ENCODE measurements at places on chromosomes 1 and 21.

DNA sequence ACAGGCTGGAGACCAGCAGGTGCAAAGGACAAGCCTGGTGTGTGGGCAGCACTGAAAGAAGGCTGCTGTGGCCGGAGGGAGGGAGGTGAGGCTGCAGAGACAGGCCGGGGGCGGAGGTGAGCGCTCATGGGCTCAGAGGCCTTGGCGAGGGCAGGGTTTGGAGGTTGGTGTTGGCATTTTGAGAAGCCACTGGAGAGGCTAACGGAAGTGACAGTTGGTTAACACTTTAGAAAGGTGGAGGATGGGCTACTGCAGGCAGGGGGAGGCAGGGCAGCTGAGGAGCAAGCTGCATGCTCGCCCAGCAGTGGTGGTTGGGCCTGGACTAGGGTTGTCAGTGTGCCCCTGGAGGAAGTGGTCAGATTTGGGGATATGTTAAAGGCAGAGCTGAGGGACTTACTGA, 37.5 kb downstream of the QSOX1 start:
- DNase-seq: no peak

DNA sequence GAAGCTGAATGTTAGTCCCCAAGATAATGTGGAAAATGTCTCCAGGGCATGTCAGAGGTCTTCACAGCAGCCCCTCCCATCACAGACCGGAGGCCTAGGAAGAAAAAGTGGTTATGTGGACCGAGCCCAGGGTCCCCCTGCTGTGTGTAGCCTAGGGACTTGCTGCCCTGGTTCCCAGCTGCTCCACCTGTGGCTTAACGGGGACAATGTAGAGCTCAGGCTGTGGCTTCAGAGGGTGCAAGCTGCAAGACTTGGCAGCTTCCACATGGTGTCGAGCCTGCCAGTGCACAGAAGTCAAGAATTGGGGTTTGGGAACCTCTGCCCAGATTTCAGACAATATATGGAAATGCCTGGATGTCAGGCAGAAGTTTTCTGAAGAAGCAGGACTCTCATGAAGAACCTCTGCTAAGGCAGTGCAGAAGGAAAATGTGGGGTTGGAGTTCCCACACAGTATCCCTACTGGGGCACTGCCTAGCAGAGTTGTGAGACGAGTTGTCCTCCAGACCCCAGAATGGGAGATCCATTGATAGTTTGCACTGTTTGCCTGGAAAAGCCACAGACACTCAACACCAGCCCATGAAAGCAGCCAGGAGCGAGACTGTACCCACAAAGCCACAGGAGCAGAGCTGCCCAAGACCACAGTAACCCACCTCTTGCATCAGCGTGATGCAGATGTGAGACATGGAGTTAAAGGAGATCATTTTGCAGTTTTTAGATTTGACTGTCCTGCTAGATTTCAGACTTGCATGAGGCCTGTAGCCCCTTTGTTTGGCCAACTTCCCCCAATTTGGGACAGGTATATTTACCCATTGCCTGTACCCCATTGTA, 204.9 kb downstream of the MRPL39 start:
- DNase-seq: no peak

DNA sequence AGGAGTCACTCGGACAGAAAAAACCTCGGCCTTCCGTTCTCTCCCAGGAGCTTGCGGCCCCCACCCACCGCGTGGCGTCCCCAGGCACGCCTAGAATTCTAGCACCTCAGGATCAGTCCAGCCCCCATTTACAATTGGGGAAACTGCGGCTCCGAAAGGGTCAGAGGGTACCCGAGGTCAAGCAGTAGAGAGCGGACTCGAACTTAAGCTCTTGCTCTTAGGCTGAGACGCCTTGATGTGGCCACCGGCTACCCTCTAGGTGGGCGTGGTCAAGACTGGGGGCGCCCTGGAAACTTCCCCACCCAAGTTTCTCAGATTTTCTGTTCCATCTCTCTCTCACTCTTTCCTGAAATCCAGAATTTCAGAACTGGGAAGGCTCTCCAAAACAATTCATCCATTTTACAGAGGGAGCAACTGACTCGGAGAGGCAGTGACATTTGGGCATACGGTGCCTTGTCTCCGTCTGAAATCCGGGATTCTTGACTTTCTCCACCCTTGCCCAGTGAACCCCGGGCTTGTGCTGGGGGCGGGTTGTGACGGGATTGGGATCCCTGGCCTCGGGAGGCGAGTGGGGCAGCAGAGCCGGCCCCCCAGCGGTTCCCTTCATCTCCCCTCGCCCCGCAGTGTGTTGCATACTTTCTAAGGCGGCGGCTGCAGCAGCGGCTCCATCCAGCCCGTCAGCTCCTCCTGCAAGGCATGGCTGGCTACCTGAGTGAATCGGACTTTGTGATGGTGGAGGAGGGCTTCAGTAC, 777 bp downstream of the AZIN2 start:
- no peak for DNase-seq

DNA sequence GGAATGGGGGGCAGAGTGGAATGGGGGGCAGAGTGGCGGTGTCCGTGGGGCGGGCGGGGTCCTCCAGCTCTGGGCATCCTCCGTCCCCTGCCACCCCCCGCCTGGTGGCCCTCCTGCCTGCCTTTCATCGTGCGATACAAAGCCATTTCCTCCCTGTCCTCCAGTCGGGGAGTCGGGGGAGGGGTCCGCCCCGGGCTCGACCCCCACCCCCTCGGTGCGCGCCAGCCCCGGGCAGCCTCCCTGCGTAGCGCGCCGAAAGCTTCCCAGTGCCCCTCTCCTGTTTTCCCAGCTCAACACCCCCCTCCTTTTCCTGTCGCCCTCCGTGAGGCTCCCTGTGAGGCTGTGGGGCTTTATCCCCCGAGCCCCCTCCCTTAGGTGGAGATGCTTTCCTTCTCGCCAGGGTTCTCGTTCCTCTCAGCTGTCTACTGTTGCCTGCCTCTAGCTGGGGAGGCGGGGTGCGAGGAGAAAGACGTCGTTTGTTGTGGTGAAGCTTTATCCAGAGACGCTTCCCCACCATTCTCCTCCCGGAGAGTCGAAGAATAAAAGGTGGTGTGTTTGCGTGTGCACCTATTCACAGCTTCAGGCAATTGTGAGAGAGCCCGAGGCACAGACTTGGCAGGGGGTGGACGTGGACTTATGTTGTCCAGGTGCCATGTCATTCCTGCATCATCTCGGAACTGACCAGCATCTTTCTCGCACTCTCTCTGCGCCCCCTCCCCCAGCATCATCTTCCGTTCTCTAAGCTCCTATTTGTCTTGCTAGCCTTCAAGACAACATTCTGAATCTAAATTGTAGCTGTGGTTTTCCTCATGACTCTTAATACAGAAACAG, 848 bp downstream of the DNM3 start:
- peak; percentile 2 for DNase-seq

DNA sequence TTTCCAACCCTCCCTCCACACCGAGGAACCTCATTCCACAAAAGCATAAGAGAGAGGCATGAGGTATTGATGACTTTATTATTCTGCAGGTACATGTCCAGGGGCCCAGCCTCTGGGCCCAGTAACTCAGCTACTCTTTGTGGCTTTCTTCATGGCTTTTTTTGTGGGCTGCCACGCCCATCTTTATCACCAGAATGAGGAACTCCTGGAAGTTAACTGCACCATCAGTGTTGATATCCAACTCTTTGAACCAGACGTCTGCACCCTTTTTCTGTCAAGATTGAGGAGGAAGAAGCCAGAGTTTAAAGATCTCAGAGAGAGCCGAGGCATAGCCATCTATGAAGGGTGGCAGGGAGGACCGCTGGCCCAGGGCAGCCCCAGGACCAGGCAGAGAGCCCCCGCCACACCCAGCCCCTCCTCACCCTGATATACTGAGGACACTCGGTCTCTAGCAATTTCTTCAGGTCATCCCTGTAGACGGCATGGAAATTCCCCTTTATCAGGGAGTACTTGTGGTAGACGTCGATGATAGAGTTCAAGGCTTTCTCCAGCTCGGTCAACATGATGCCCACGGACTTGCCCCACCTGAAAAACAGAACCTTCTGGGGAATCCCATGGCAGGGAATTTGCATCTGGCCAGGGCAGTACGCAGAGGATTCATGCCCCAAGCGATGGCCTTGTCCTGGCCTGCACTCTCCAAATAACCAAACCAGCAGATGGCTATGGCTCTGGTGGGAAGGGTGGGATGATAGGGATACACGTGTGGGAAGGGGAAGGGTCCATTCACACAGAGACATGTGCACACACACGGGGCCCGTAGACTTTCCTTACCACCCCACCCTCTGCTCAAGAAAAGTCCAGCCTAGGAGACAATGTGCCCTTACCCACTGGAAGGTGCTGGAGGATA, 647 bp downstream of the S100A8 start:
- DNase-seq: no peak

DNA sequence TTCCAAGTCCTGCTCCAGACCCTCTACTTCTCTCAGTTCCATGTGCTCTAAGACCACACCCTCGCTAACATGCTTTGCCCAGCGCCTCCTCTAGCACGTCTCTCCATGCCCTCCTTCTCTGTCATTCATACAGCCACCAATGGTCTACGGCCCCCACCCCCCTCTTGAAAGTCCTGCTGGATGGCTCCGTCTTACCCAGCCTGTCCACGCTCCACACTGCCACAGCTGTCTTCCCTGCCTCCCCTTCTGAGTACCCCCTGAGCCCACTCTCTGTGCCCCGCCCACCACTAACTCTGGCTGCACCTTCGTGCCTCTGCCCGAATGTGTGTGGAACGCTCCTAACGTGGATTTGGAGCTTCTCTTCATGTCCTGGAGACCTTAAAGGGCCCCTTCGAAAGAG, 244.6 kb downstream of the TRABD2B start:
- DNase-seq: no peak

DNA sequence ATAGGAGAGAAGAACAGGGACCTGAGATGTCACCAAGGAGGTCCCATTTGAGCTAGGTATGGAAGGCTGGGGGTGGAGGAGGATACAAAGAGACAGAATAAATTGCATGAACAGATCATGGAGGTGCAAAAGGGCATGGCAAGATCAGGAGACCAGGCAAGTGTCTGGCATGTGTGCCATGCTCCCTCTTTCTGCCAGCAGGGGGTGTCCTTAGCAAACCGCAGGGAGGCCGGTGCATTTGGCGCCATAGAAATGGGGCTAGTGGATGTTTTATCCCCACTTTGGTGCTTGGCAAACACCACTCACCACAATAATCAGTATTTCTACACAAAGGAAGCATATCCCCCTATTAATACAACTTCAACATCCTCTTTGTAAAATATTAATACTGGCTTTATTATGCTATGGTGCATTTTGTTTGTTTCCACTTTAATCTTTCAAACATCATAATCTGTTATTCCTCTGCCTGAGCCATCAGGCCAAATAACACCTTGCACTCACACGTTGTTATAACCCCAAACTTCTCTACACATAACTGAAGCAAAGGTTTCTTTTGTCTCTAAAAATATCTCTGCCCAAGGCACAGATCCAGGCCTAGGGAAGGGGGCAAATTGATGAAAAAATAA, 25.9 kb downstream of the S100A6 start:
- peak; percentile 38 for DNase-seq

- no peak for DNase-seq
These were observed 891.8 kb upstream of the NCAM2 start for GRCh38 chr21:20106368-20106767.

GRCh38 chr1:224543453-224543852, 72.7 kb upstream of the CNIH3 start:
- DNase-seq: no peak

GRCh38 chr1:208681878-208682663, 437.9 kb upstream of the PLXNA2 start:
- DNase-seq: no peak

GRCh38 chr1:156082309-156083091, at the start of gene MEX3A:
MEX3A (minus strand) TSS chr1:156082465; CDS start chr1:156081998, 467 bp downstream.
- peak; percentile 38 for DNase-seq

- no peak for DNase-seq
These were observed 35.7 kb upstream of the PLA2G4A start for GRCh38 chr1:186792870-186793581.

GRCh38 chr1:161736335-161736969, 13.1 kb upstream of the DUSP12 start:
- no peak for DNase-seq

DNA sequence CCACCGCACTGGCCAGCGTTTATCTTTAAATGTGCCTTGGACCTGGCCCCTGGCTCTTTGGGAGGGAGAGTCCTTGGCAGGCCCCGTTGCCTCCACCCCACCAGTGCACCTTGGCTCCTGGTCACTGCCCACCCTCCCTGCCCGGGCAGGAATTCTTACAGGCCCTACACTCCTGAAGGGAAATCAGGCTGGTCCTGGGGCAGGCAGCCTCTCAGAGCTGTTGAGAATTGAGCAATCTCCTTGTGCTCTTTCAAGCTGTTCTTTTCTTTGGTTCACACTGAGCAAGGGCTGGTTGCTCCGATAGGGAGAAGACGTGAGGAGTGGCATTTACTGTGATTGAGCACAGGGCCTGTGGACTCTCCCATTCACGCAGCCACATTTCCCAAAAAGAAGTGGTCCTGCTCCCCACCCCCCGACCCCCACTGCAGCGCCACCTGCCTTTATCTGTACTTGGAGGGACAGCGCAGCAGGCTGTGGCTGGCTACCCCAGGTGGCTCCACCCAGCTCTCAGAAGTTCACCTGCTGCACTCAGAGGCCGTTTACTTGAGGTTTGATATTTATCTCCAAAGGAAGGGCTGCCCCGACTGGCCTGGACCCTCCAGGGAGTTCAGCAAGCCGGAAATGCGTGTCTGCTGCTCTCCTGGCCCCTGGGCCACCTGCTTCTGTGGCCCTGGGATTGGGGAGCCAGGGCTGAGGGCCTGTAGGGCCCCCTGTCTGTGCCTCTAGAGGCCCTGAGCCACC, 47.8 kb downstream of the SKI start:
- DNase-seq: no peak

- DNase-seq: no peak
These were observed 27.1 kb upstream of the PLXNA2 start for GRCh38 chr1:208271236-208271635.

GRCh38 chr1:15329104-15329820, 80.4 kb upstream of the EFHD2 start:
- no peak for DNase-seq

- DNase-seq: no peak
These were observed 46.7 kb upstream of the MTR start for GRCh38 chr1:236748268-236748870.

GRCh38 chr1:14795589-14795988, 197.1 kb downstream of the KAZN start:
- no peak for DNase-seq

- DNase-seq: no peak
These were observed 772 bp downstream of the SLC30A2 start for GRCh38 chr1:26044971-26045721.

DNA sequence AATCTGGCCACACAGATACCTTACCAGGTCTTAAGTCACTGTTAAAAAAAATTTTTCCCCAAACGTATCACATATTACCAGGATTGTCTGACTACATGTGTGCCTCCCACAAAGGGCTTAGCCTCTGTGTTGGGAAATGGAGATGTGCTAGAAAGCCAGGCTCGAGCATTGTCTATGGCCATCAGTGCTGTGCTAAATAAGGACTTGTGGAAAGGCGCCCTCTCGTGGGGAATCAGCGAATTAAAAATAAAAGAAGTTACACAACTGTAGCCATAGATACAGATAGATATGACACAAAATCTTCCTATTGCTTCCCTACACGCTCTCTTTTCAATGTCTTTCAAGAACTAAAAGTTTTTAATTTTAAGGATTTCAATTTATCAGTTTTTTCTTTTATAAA, 47.5 kb upstream of the CRNN start:
- DNase-seq: peak; percentile 20
